T-helper 2 cell (primary cell): ENCODE measurements at places on chromosomes 6 and 20.

- DNase-seq, result peak; percentile 62
These were observed 235.8 kb downstream of the NFATC2 start for GRCh38 chr20:51306521-51307358.

GRCh38 chr6:128964233-128964755 is 81.4 kb downstream of the LAMA2 start:
- DNase-seq, result no peak

DNA sequence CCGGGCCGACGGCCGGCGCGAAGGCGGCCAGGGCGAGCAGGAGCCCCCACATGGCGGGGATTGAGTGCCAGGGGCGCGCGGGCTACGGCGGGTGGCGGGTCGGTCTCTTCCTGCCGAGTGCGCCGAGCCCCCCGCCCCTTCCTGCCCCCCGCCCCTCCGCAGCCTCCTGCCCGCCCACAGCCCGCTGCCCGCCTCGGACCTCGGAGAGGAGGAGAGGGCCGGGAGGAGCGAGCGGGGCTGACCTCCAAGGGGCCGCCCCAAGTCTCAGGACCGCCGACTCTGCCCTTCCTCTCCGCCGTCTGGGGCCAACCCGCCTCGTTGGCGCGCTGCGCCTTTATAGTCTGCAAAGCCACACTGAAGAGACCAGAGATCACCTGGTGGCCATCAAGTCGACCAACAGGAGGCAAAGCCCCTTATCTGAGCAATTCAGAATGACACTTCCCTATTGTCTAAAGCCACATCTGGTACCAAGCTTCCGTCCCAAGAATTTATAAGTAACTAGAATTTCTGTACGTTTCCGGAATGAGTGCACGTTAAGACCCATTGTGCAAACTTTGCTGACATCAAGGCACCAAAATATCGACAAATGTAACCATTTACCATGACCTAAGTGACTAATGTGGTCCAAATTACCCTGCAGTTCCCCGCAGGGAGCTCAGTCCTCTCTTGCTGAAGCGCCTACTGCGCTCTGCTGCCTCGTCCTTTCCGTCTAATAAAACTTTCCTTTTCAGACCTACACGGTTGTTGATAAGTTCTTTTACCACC is at the start of gene CPXM1:
TSS of gene CPXM1 (minus strand) at position 107 of the 765 bp plus-strand sequence. CDS start at position 52, 55 bp downstream.
- peak; percentile 13 for DNase-seq

GRCh38 chr6:44524476-44525227 is 137.1 kb downstream of the CDC5L start:
- DNase-seq, result no peak

DNA sequence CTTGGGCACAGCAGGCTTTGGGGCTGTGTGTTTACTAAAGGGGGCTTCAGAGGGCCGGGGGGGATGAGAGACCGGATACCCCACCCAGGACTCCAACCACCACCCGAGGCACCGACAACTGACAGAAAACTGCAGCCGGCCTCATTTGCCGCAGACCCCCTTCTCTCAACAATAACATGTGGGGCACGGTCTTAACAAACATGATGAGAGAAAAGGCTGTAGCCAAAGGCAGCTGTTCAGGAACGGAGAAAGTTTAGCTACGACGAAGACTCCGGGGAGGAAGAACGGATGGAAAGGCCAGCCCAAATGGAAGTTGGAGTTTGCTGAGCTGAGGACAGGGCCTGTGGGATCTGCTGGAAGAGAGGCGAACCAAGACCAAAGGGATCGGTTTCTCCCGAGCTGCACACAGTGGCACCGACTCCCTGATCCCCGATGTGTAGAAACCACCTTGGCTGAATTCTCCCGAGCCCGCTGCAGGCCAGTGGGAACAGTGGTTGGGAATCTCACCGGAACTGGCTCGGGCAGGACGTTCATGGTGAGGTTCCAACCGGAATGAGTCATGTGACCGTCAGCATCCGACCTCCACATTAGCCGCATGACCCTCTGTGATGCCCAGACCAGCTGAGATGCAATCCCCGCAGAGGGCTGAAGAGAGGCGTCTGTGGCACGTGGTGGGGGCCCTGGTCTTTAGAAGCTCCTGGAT is 359.3 kb downstream of the TAF4 start:
- DNase-seq, result no peak

DNA sequence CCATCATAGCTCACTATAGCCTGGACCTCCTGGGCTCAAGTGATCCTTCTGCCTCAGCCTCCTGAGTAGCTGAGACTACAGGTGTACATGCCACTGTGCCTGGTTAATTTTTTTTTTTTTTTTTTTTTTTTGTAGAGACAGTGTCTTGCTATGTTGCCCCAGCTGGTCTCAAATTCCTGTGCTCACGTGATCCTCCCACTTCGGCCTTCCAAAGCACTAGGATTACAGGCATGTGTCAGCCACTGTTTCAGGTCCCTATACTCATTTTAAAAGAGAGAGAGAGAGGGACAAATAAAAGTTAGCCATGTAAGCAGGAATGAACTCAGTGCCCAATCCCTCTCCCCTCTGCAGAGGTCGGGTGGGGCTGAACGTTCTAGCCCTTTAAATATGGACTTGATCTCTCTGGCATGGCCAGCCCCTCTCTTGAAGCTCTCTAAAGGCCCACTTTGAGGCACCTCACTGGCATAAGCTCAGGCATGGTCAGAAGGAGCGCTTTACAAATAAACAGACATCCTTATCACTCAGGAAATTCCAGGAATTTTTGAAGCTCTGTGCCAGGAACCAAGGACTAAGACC is 9.0 kb upstream of the SERPINB1 start:
- no peak for DNase-seq
